ENCODE measurements at places on chromosomes 2 and 18.
A peak's percentile ranks its signal among the peaks of the same experiment; 100 is the strongest.

DNA sequence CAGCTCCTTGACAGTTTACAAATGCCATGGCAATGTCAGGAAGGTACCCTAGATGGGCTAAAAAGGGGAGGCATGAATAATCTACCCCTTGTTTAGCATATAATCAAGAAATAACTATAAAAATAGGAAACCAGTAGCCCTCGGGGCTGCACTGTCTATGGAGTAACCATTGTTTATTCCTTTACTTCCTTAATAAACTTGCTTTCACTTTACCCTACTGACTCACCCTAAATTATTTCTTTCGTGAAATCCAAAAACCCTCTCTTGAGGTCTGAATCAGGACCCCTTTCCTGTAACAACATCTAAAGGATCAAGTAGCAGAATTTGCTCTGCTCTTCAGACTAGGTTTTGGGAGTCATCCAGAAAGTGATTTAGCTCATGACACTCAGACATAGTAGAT, 43.7 kb downstream of the CD8B2 start:
- no peaks in the 10 kb centered on the region for H3K4me1 ChIP-seq
- H3K27ac ChIP-seq: no peak overlapping the region
- H3K27me3 ChIP-seq: peaks cover 21% of the 10 kb centered on the region
- H3K4me3 ChIP-seq: no peak overlapping the region
- no peaks in the 10 kb centered on the region for H3K36me3 ChIP-seq

DNA sequence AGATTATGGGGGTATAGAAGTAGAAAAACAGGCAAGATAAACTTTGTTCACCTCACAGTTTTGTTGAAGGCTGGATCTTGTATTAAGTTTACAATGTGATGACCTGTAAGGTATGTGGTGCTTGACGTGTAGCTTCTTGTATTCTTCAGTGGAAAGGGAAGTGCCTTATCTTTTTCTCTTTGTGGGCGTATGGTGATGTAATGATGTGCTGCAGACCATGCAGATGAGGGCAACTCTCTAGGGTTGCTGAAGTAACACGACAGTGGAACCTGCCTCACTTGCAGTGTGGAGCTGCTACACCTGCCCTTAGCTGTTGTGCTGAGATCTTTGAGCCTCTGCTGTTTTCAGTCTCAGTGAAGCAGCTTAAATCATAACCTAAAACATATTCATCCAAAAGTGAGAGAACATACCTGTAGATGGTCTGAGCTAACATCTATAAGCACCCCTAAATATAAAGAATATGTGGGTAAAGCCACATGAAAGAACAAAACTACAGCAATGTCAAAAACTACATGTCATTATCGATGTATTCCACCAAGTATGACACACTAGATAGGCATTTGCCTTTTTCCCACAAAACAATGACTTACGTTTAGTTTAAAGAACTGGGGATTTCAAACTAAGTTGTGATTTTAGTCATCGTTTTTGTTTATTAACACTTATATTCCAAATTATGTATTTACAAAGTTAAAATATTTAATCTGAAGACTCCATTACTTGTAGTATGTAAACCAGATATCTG, 1144.1 kb downstream of the CNTNAP5 start:
- no peak overlapping the region for H3K4me3 ChIP-seq
- no peak overlapping the region for H3K27ac ChIP-seq
- DNase-seq: no peak
- H3K27me3 ChIP-seq: no peaks in the 10 kb centered on the region

- H3K27ac ChIP-seq: no peak within 1 kb of the TSS
- peak within 1 kb of the TSS; percentile 47 for H3K4me3 ChIP-seq
- peaks cover 8% of the 10 kb centered on the region for H3K4me1 ChIP-seq
- no peak for DNase-seq
- H3K36me3 ChIP-seq: no peaks in the 10 kb centered on the region
Observed at GRCh38 chr2:218993345-218994315, at the start of gene CRYBA2. TSS of gene CRYBA2 (minus strand) at chr2:218993422. CDS start at chr2:218993176, 246 bp downstream.

DNA sequence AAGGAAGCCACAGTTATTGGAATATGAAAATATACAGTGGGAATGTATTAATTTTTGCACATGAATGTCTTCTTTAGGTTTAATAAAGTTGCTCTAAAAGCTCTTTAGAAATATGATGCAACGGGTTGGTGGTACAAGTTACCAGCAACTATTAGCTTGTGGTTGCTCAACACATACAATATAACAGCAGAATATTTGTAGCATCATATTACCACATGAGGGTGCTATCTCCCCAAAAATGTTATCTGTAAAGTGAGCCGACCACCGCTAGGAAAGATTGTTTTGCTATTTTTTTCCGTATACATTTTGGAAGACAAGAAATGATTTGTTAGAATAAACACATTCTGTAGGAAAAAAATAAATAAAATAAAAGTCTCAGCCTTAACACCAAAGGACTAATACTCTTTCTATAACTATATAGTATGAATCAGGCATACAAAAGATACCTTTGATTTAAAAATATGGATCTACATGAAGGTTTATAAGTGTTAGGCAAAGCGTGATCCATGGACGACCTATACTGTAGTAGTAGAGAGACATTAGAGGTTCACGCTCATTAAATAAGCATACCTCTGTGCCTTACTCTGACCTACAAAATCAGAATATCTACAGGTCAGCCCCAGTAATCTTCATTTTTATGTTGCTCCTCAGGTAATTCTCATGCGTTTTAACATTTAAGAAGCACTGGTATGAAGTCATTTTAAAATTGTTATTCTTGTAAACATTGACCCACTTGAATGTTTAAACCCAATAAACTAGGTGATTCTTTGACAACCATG, 1110.6 kb upstream of the ACVR2A start:
- no peaks in the 10 kb centered on the region for H3K27me3 ChIP-seq
- no peaks in the 10 kb centered on the region for H3K4me1 ChIP-seq
- no peak overlapping the region for H3K27ac ChIP-seq
- no peak overlapping the region for H3K4me3 ChIP-seq
- no peaks in the 10 kb centered on the region for H3K36me3 ChIP-seq

- H3K4me1 ChIP-seq: peaks cover 17% of the 10 kb centered on the region
- no peak for DNase-seq
- H3K27ac ChIP-seq: no peak overlapping the region
- peaks cover 39% of the 10 kb centered on the region for H3K36me3 ChIP-seq
- no peaks in the 10 kb centered on the region for H3K27me3 ChIP-seq
Observed at GRCh38 chr2:134362740-134363139, 108.9 kb downstream of the MGAT5 start.

DNA sequence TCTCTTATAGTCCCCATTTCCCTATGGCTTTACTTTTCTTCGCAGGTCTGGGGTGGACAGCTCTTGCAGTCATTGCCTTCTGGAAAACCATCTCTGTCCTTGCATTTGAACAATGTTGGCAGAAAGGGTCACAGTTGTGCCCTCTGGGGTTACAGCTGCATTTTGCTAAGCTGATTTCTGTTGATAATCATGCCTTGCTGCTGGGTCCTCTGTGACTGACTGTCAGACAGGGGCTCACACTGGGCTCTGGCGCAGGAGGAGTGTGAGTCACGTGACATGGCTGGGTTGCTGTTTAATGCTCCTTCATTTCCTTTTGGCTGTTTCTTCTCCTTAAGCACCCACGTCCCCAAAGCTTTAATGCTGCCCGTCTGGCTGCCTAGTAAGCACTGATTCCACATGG, 196.6 kb upstream of the LHCGR start:
- H3K27me3 ChIP-seq: peaks cover 3% of the 10 kb centered on the region
- H3K4me3 ChIP-seq: no peak overlapping the region
- H3K27ac ChIP-seq: no peak overlapping the region
- no peaks in the 10 kb centered on the region for H3K36me3 ChIP-seq
- no peak for DNase-seq

- DNase-seq: no peak
- H3K4me1 ChIP-seq: no peaks in the 10 kb centered on the region
- H3K27me3 ChIP-seq: peaks cover 2% of the 10 kb centered on the region
- no peak overlapping the region for H3K27ac ChIP-seq
- H3K4me3 ChIP-seq: no peak overlapping the region
- no peaks in the 10 kb centered on the region for H3K36me3 ChIP-seq
Observed at GRCh38 chr18:6929370-6930102, 188.1 kb downstream of the LAMA1 start.

- H3K36me3 ChIP-seq: no peaks in the 10 kb centered on the region
- no peaks in the 10 kb centered on the region for H3K4me1 ChIP-seq
- no peak for DNase-seq
- no peaks in the 10 kb centered on the region for H3K27me3 ChIP-seq
- no peak overlapping the region for H3K27ac ChIP-seq
Observed at GRCh38 chr18:30358555-30358954, 684.0 kb downstream of the DSC3 start.

DNA sequence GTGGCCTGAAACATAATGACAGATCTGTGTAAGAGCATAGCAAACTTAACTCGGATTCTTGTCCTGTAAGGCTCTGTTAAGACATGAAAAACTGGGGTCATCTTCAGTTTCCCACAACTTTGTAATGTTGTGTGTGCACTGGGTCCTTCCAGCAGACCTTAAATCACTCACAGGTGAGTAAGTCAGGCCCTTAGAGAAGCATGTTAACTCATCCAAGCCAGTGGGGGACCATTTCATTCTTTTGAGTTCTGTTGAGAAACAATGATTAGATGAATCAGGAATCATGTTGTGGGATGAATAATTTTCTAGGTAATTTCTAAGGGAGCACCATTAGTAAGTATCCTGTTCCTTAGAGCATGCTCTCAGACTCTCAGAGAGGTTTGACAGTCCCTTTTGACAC, 167.1 kb downstream of the ESCO1 start:
- no peak overlapping the region for H3K27ac ChIP-seq
- H3K36me3 ChIP-seq: no peaks in the 10 kb centered on the region
- no peak overlapping the region for H3K4me3 ChIP-seq
- no peak for DNase-seq
- H3K4me1 ChIP-seq: peaks cover 11% of the 10 kb centered on the region

GRCh38 chr18:24817587-24818371, 357.3 kb downstream of the HRH4 start:
- no peak overlapping the region for H3K27ac ChIP-seq
- H3K36me3 ChIP-seq: no peaks in the 10 kb centered on the region
- H3K4me1 ChIP-seq: no peaks in the 10 kb centered on the region
- no peak overlapping the region for H3K4me3 ChIP-seq

DNA sequence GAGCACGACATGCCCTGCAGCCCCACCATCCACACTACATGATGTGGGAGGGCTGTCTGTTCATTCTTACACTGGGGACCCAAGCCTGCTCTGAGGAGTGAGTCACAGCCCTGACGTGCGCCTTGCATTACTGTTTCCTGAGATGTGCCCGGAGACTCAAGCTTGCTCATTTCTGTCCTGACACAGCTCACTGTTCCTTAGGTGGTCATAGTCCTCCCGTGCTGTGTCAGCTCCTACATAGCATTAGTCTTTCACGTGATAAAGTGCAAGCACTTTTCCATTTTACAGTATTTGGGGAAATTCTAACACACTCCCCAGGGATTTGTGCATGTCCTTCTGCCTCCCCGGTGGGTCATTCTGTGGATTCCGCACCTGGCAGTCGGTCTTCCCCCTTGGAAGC, 46.2 kb upstream of the TRIM43B start:
- peak overlapping the region; percentile 67 for H3K27ac ChIP-seq
- H3K4me1 ChIP-seq: peaks cover 44% of the 10 kb centered on the region
- peak; percentile 66 for DNase-seq
- H3K36me3 ChIP-seq: peaks cover 20% of the 10 kb centered on the region
- H3K27me3 ChIP-seq: peaks cover 1% of the 10 kb centered on the region
- H3K4me3 ChIP-seq: peak overlapping the region; percentile 35

DNA sequence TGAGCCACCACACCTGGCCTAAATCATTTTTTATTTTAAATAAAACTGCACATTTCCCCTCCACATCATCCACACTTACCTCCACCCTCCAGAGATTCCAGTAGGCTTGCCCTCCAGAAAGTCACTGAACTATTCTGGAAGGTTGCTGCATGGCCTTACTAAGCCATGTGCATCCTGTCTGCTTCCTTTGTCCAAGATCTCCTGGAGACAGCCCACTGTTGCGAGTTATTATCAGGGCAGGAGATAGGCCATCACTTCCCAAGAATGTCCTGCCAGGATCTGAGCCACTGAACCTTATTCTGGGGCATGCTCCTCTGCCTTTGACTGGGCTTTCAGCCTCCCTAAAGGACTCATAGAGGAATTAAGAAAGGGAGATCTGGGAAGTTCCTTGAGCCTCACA, 26.8 kb downstream of the CCDC68 start:
- H3K27me3 ChIP-seq: no peaks in the 10 kb centered on the region
- H3K27ac ChIP-seq: no peak overlapping the region
- peaks cover 2% of the 10 kb centered on the region for H3K4me1 ChIP-seq

- H3K27ac ChIP-seq: no peak overlapping the region
- no peaks in the 10 kb centered on the region for H3K27me3 ChIP-seq
- no peak for DNase-seq
- no peak overlapping the region for H3K4me3 ChIP-seq
Observed at GRCh38 chr2:81767187-81767912, 1462.8 kb upstream of the LRRTM1 start.

DNA sequence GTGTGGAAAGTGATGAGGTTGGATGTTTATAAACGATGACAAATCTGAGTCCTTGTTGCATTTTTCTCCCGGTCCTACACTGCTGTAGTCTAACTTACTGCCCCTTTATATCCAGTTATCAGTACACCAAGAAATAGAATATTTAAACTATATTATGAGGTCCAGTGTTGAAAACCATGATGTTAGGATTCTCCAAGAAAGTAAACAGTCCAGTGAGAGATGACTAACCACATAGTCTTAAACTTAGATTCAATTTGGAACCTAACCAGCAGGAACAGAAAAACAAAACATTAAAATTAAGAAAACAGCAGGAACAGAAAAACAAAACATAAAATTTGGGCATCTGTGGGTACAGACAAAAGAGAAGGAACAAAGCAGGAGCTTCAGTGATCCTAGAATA, 143.2 kb downstream of the TPGS2 start:
- H3K27me3 ChIP-seq: no peaks in the 10 kb centered on the region
- peaks cover 38% of the 10 kb centered on the region for H3K4me1 ChIP-seq
- H3K27ac ChIP-seq: peak overlapping the region; percentile 20
- DNase-seq: no peak

GRCh38 chr2:109369671-109370191, 240.7 kb downstream of the SH3RF3 start:
- no peaks in the 10 kb centered on the region for H3K36me3 ChIP-seq
- H3K27me3 ChIP-seq: peaks cover 8% of the 10 kb centered on the region
- no peak overlapping the region for H3K27ac ChIP-seq
- no peak overlapping the region for H3K4me3 ChIP-seq
- no peaks in the 10 kb centered on the region for H3K4me1 ChIP-seq
- DNase-seq: no peak

DNA sequence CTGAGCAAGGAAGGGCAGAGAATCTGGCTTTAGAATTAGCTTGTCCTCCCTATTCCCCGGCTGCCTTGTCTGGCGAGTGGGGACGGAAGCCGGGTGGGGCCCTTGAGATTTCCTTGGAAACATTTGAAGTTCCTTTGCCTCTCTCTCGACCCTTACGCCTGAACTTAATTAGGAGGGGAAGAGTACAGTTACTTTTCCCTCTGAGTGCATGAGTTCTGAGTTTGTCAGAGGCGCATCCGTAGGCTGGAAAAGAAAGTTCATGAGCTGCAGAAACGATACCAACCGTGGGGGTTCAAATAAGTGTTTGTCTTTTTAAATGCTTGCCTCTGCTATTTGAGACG, 468 bp downstream of the PIKFYVE start:
- H3K4me1 ChIP-seq: peaks cover 27% of the 10 kb centered on the region
- H3K27me3 ChIP-seq: peaks cover 2% of the 10 kb centered on the region
- peaks cover 10% of the 10 kb centered on the region for H3K36me3 ChIP-seq
- peak overlapping the region; percentile 86 for H3K27ac ChIP-seq

GRCh38 chr2:26623541-26624495, 17.3 kb downstream of the CIB4 start:
- H3K27me3 ChIP-seq: peaks cover 24% of the 10 kb centered on the region
- H3K4me3 ChIP-seq: peak overlapping the region; percentile 78
- no peaks in the 10 kb centered on the region for H3K36me3 ChIP-seq
